ENCODE measurements at places on chromosomes 1 and 21.

DNA sequence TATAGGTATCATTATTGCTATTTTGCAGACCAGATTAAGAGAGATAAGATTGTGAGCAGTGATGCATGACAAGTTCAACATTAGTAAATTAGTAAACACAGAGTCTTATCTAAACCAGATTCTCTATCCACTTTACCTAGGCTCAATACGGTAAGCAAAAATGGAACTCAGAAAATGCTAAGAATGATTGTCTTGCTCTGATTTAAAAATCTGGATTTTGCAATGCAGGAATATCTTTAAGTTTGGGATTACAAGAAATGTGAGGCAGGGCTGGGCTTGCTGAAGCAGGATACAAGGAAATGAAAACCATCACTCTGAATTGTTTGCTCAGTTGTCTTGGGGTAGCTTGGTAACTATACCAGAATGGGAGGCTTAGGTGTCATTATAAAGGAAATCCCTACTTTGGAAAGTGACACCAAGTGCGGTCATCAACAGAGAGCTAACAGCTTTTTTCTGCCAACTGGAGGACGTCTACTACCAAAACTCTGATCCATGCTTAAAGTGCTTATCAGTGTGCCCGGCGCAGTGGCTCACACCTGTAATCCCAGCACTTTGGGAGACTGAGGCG, 332.7 kb upstream of the RUNX1 start:
- DNase-seq: no peak

- no peak for DNase-seq
These were observed 99.4 kb downstream of the TEX35 start for GRCh38 chr1:178612261-178612660.

DNA sequence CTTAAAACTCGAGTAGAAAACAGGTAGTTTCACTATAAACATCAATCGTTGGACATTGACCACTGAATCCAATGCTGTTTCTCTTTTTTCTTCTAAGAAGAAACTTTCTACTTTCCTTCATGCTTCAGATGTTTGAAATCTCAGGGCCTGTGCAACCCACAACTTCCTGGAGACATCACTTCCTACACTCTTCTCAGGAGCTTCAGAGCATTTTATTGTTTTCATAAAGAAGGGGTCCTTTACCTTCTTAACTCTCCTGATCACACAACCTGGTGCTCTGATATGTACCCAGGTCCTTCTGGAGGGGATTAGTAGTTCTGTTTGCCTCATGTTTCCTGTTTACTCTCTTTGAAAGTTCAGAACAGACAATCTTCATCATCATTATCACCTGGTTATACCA, 113.0 kb upstream of the VAV3 start:
- DNase-seq: no peak

DNA sequence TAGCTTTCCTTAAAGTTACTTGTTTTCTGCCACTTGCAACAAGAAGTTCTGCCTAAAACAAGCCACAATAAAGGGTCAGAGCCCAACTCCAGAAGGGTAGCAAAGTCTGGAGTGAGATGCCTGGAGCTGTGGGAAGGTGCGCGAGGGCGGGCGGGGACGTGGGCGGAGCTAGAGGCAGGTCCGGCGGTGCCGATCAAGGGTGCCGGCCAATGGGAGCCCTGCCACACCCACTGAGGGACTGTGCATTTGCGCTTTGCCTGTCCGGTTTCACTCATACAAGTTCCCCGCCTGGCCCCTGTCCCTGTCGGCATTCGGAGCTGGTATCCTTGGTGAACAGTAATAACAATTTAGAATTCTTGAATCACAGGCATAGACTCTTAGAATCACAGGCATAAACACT, 732.4 kb downstream of the MATN1 start:
- DNase-seq: no peak

DNA sequence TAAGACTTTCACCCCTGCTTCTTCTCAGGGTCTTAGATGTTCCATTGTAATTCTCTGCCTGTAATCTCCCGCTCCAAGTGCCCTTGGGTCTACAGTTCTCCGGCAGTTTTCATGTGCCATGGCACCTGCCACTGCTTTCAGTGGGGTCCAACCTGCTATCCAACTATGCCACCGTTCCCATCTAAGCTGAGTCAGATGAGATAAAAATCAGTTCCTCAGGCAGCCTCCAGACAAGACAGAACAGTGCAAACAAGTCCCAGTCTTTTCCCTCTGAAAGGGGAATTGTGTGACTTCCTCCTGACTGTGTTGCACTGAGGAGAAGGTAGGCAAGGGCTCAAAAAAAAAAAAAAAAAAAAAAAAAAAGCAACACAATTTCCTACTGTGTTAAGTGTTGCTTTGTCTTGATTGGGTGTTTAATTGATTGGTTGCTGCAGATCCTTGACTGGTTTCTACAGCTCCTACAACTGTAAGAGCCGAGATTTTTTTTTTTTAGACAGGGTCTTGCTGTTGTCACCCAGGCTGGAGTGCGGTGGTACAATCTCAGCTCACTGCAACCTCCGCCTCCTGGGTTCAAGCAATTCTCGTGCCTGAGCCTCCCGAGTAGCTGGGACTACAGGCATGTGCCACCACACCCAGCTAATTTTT, 50.7 kb downstream of the EBNA1BP2 start:
- no peak for DNase-seq

- DNase-seq: no peak
These were observed 106.2 kb downstream of the RUNX1 start for GRCh38 chr21:34942911-34943310.

DNA sequence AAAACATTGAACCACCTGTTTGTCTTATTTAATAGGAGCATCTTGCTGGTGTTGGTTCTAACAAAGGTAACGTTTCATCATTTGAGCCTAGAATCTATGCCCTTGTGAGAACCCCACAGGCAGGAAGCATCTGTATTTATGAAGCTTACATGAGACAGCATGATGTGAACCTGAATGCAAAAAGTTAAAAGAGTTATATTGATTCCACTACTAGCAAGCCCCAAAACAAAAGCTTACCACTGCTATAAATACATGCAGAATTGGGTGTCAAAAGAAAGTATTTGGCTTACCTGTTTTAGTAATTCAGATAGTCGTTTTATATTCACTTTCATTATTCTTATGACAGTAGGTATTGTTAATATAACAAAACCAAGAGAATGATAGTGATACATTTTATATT, 301.2 kb upstream of the ADGRL2 start:
- DNase-seq: no peak

- no peak for DNase-seq
These were observed 115.1 kb upstream of the PBX1 start for GRCh38 chr1:164443836-164444235.

Data from activated CD4-positive, CD25-positive, alpha-beta regulatory T cell treated with anti-CD3 and anti-CD28 coated beads, Interleukin-2, amount 50 U/mL, for 72 hours (primary cell).